Adrenal gland (tissue), 19 donors: ENCODE measurements at places on chromosomes 2 and 18. TPM values are rescaled to one million over a fixed set of nuclear protein-coding genes. Genes with fewer than 3 reads are reported as not detected.

GRCh38 chr18:78630981-78631510, 348.6 kb upstream of the SALL3 start:
- H3K4me3 ChIP-seq, result no peak overlapping the region
- no peaks in the 10 kb centered on the region for H3K36me3 ChIP-seq
- H3K27ac ChIP-seq, result no peak overlapping the region
- H3K4me1 ChIP-seq, result no peaks in the 10 kb centered on the region
- peaks cover 6% of the 10 kb centered on the region for H3K27me3 ChIP-seq
- DNase-seq, result no peak

DNA sequence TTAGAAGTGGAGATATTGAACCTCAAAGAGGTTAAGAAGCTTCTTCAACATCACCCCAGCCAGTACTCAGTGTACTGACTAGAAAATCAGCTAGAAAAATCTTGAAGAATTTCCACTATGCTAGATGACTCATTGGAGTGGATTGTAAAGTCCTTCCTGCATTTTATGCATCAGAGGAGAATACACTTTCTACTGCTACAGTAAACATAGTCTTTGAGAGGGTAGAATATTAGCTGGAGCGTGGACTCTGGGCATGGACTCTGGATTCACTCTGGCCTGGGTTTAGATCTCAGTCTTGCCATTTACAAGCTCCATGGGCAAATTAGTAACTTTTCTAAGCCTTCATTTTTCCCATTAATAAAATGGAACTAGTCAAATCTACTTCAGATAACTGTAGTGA, 215.9 kb downstream of the IRS1 start:
- no peak overlapping the region for H3K27ac ChIP-seq
- H3K4me1 ChIP-seq, result no peaks in the 10 kb centered on the region
- H3K36me3 ChIP-seq, result no peaks in the 10 kb centered on the region
- no peaks in the 10 kb centered on the region for H3K27me3 ChIP-seq
- no peak for DNase-seq

GRCh38 chr2:11187083-11187619, 31.9 kb downstream of the SLC66A3 start:
- H3K27ac ChIP-seq, result no peak overlapping the region
- H3K4me1 ChIP-seq, result peaks cover 3% of the 10 kb centered on the region
- no peak overlapping the region for H3K4me3 ChIP-seq
- no peak for DNase-seq
- H3K36me3 ChIP-seq, result no peaks in the 10 kb centered on the region

- H3K27ac ChIP-seq, result no peak overlapping the region
- H3K27me3 ChIP-seq, result no peaks in the 10 kb centered on the region
- no peaks in the 10 kb centered on the region for H3K4me1 ChIP-seq
- no peak for DNase-seq
- no peaks in the 10 kb centered on the region for H3K36me3 ChIP-seq
Measured at GRCh38 chr2:162244541-162245031, 1.3 kb upstream of the FAP start.

GRCh38 chr18:44450226-44450625, 230.5 kb upstream of the SETBP1 start:
- H3K27me3 ChIP-seq, result no peaks in the 10 kb centered on the region
- no peak for DNase-seq
- no peak overlapping the region for H3K27ac ChIP-seq
- H3K4me3 ChIP-seq, result no peak overlapping the region
- H3K4me1 ChIP-seq, result no peaks in the 10 kb centered on the region
- no peaks in the 10 kb centered on the region for H3K36me3 ChIP-seq

- peaks cover 25% of the 10 kb centered on the region for H3K4me1 ChIP-seq
- no peak overlapping the region for H3K4me3 ChIP-seq
- DNase-seq, result peak; percentile 91
- H3K27ac ChIP-seq, result peak overlapping the region; percentile 78
- H3K36me3 ChIP-seq, result no peaks in the 10 kb centered on the region
Measured at GRCh38 chr18:48333563-48333962, 75.6 kb downstream of the ZBTB7C start.

DNA sequence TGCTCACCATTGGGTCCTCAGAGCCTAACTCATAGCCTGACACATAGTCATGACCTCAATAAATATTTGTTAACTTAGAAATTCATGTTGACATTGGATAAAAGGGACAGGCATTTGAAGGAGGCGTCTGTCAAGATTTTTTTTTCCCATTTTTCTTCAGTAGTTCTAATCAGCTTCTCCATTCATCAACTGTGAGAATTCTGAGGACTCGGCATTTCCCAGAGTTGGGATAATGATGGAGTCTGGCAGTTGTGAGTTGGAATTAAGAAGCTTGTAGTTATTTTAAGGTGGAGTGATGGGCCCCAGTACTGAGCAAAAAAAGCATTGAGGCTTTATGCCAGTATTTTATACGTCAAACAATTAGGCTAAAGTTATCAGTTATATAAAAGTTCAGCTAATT, 4.6 kb downstream of the SPATS2L start:
- H3K27me3 ChIP-seq, result no peaks in the 10 kb centered on the region
- H3K27ac ChIP-seq, result no peak overlapping the region
- H3K36me3 ChIP-seq, result no peaks in the 10 kb centered on the region
- no peak for DNase-seq
- no peak overlapping the region for H3K4me3 ChIP-seq

GRCh38 chr18:966759-967576, 62.3 kb downstream of the ADCYAP1 start:
- DNase-seq, result no peak
- H3K4me1 ChIP-seq, result no peaks in the 10 kb centered on the region
- no peaks in the 10 kb centered on the region for H3K27me3 ChIP-seq
- no peak overlapping the region for H3K27ac ChIP-seq
- no peak overlapping the region for H3K4me3 ChIP-seq

DNA sequence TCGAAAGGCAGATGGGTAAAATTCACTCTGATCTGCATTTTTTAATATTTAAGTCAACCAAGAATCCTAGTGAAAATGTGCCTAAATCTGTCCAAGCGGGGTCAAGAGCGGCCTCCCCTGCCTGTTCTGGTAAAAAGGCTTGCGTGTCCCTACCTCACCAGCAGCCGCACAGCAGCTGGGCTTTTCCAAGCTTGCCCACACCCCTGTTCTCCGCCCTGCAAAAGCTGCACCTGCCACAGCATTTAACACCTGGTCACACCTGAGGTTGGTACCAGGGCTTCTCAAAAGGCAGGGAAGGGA, 25.8 kb upstream of the TMEM182 start:
- H3K36me3 ChIP-seq, result no peaks in the 10 kb centered on the region
- no peak overlapping the region for H3K27ac ChIP-seq
- peak overlapping the region; percentile 90 for H3K4me3 ChIP-seq
- no peak for DNase-seq
- no peaks in the 10 kb centered on the region for H3K27me3 ChIP-seq

DNA sequence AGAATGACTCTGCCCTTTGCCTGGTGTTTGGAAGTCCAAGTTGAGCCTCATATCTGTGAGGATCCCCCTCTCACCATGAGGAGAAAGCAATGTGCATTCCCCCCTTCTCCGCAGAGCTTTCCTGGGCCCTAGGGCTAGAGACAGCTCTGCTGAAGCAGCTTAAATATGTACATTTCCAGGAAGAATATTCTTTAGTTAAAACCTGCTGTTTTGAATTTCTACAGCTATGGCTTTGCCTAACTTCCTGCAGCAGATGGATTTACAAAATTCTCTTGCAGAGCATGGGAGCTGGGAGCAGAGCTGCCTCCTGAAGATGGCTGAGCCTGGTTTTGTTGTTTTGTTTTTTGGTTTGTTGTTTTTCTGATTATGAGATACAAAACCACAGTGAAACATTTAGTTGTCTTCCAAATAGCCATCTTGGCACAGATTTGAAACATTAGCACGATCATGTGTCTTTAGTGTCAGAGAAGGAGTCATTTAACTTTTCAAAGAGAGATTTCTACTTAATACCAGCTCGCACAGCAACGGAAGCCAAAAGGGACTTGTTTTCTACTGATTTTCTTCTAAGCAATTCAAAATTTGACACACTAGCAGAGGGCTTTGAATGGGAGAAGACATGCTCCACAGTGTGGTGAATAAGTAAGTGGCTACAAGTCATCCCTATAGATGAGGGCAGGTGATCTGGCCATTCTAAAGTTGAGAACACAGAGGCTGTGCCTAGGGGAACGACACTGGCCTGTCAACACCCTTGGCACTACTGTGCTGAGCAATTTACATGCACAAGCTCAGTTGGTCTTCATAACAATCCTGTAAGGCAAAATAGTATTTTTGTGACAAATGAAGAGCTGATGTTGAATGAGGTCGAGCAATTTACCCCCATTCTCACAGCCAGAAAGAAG, 222.6 kb downstream of the MREG start:
- peaks cover 6% of the 10 kb centered on the region for H3K4me1 ChIP-seq
- no peak for DNase-seq
- no peaks in the 10 kb centered on the region for H3K27me3 ChIP-seq

DNA sequence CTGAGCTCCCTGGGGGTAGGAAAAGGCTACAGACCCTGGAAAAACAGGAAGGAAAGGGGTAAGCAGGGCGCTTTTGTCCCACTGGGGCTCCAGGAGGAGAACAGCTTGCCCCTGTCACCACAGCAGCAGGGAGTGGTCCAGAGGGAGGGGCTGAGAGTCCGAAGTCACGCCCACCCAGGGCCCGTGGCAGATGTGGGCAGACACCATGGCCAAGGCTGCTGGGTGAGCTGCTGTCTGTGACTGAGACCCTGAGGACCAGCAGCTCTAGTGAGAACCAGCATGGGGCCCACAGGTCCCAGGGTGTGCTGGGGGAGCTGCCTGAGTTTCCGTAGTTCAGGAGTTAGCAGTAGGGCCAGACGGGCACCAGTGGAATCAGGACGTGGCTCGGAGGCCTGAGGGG, 162.0 kb downstream of the SPP2 start:
- no peaks in the 10 kb centered on the region for H3K36me3 ChIP-seq
- DNase-seq, result no peak
- no peak overlapping the region for H3K27ac ChIP-seq
- H3K4me1 ChIP-seq, result peaks cover 5% of the 10 kb centered on the region

Gene PIEZO2
- 3.0 TPM for total RNA-seq

Gene DSC2
- total RNA-seq, result 5.2 TPM

Gene SERPINB11
- total RNA-seq, result not detected

Gene WNT10A
- total RNA-seq, result not detected
